ENCODE measurements at places on chromosomes 2 and 18. TPM values are rescaled to one million over a fixed set of nuclear protein-coding genes. Genes with fewer than 3 reads are reported as not detected.

The KLHL14 gene
- polyA plus RNA-seq = 0.15 TPM

The IMP4 gene
- polyA plus RNA-seq = 190 TPM

The INPP5D gene
- polyA plus RNA-seq = 7.5 TPM

The CCDC85A gene
- 1.5 TPM for polyA plus RNA-seq

The IL1R1 gene
- 28.7 TPM for polyA plus RNA-seq

The OBSL1 gene
- polyA plus RNA-seq = 108 TPM

The NGEF gene
- polyA plus RNA-seq = 0.44 TPM

The DHRS9 gene
- 0.73 TPM for polyA plus RNA-seq

The FBXO48 gene
- 0.51 TPM for polyA plus RNA-seq

The APLF gene
- 1.8 TPM for polyA plus RNA-seq

The CACNB4 gene
- 0.29 TPM for polyA plus RNA-seq

The CNGA3 gene
- polyA plus RNA-seq = not detected

The RBM43 gene
- polyA plus RNA-seq = 1.7 TPM

The CCDC74A gene
- polyA plus RNA-seq = 1.6 TPM

The TACR1 gene
- 0.06 TPM for polyA plus RNA-seq

The KCNK3 gene
- polyA plus RNA-seq = 3.3 TPM

The FAM161A gene
- polyA plus RNA-seq = 1.1 TPM

The DPP10 gene
- not detected for polyA plus RNA-seq

Data from heart right ventricle (tissue), 16 donors.